ENCODE measurements at places on chromosomes 3 and 15.

GRCh38 chr3:27800261-27800660 is 78.1 kb upstream of the EOMES start:
- DNase-seq, result no peak

DNA sequence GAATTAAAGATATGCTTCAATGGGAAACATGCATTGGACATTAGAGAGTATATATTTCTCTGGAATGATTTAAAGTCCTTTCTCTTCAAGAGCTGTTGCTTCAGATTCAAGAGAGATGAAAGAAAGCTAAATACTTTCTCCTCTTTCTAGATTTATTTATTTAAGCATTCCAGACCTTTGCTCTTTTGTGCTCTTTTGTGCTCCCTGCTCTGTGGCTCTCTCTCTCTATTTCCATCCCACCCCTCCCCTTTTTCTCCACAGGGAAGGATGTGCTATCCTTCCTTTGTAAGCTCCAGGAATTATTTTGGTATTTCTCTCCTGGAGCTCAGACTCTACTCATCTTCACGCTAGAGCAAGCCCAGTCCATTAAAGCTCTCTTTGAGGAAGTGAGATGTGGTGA is 871.9 kb upstream of the GBE1 start:
- no peak for DNase-seq

- no peak for DNase-seq
Measured at GRCh38 chr15:51198701-51199232, 104.1 kb upstream of the TNFAIP8L3 start.

DNA sequence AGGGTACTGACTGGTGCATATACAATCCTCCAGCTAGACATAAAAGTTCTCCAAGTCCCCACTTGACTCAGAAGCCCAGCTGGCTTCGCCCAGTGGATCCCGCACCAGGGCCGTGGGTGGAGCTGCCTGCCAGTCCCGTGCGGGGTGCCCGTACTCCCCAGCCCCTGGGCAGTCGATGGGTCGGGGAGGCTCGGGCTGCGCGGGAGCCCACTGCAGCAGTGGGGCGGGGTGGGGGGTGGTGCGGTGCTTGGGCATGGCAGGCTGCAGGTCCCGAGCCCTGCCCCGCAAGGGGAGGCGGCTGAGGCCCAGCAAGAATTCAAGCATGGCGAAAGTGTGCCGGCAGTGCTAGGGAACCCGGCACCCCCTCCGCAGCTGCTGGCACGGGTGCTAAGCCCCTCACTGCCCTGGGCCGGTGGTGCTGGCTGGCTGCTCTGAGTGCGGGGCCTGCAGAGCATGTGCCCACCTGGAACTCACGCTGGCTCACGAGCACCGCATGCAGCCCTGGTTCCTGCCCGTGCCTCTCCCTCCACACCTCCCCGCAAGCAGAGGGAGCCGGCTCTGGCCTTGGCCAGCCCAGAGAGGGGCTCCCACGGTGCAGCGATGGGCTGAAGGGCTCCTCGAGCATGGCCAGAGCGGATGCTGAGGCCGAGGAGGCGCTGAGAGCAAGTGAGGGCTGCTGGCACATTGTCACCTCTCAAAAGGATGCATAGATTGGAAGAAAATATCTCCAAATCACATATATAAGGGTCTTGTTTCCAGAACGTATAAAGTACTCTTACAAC is 68.3 kb upstream of the PIK3R4 start:
- DNase-seq, result no peak

GRCh38 chr15:63195569-63196015 is 6.2 kb downstream of the RAB8B start:
- no peak for DNase-seq

DNA sequence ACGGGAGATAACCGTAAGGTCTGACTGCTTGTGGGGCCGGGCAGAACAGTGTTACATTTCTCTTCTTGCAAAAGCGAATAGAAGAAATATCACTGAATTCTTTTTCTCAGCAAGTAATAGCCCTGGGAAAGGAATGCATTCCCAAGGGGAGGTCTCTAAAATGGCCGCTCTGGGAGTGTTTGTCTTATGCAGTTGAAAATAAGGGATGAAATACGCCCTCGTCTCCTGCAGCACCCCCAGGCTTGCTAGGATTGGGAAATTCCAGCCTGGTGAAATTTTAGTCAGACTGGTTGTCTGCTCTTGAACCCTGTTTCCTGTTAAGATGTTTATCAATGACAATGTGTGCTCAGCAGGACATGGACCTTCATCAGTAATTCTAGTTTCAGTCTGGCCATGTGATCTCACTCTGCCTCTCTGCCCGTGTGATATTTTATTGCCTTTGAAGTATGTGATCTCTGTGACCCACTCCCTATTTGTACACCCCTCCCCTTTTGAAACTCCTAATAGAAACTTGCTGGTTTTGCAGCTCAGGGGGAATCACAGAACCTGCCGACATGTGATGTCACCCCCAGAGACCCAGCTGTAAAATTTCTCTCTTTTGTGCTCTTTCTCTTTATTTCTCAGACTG is 715.6 kb downstream of the ROBO1 start:
- DNase-seq, result no peak

DNA sequence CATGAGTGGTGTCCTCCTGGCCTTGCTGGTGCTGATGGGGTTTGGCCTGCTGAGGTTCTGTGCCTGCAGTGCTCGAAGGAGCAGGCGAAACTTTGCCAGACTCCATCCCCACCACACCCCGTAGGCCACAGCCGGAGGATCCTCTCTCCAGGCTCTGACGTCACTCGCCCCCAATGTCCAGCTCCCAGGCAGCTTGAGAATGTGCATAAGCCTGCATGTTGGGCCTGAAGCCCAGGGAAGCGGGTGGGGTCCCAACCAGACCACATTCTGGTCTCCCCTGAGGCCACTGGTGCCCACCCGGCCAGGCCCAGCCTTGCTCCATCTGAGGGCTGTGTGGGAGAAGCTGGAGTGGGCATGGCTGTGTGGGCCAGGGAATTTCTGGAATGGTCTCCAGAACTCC is 109.8 kb downstream of the ASB7 start:
- peak; percentile 87 for DNase-seq

DNA sequence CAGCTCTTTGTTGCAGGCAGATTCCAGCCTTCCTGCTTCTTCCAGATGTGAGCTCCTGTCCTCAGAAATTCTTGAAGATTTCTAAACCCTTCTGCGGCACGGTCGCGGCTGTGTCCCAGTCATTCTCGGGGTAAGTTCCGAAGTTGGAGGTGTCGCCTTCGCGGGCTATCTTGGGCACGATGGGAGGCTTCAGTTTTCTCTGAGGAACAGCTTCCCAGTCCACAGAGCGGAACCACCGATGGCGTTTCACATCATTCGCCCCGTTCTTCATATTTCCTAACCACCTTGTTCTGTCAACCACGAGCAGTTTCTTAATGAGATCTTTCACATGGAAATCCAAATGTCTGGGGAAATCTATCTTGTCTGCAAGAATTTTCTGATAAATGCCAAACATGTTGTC is 24.7 kb upstream of the CERS3 start:
- DNase-seq, result no peak

GRCh38 chr15:98903377-98904018 is 104.1 kb downstream of the PGPEP1L start:
- no peak for DNase-seq

GRCh38 chr15:45829336-45830153 is 194.7 kb downstream of the SQOR start:
- no peak for DNase-seq

GRCh38 chr3:87796843-87797185 is 262.0 kb downstream of the CGGBP1 start:
- no peak for DNase-seq

DNA sequence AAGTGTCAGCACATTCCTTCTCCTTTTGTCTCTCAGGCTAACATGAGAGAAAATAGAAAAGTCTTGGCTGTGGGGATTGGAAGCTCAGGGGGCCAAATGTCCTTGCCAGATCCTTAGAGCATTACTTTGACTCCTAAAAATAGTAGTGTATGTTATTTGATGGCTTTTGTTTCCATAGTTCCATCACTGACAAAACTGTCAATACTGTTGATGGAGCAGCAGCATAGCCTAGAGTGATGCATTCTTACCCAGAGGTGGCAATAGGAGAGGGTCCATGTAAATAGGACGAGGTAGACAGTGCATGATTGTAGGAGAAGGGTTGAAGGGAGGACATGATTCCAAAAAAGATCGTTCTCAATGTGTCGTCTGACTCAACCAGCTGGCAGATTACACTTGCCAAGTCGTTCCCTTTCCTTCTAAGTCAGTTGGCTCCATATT is 282.7 kb upstream of the TPRG1 start:
- DNase-seq, result no peak

DNA sequence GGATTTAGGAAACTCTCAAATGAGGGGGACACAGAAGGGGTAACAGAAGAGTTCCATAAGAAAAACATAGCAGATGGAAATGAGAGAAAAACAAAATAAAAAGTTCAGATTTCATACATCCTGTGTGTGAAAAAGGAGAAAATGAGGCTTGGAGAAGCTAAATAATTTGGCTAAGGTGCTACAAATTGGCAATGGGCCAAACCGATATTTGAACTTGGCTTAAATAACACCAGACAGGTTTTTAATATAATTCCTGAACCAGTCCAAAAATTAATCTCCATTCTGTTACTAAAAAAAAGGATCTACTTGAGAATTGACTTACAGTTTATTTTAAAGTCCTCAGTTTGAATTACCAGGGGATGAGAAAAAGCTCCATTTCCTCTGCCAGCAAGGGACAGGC is 342.9 kb upstream of the DPH6 start:
- no peak for DNase-seq

GRCh38 chr3:150454622-150455021 is 46.5 kb downstream of the TSC22D2 start:
- DNase-seq, result no peak
